ENCODE measurements at places on chromosomes 13 and 19. TPM values are rescaled to one million over a fixed set of nuclear protein-coding genes. Genes with fewer than 3 reads are reported as not detected.

- DNase-seq = no peak
Measured at GRCh38 chr13:20489185-20489820, 36.4 kb downstream of the CRYL1 start.

HRC gene
- not detected for total RNA-seq

GRCh38 chr13:71672512-71672911, 194.5 kb downstream of the DACH1 start:
- no peak for DNase-seq

CEACAM19 gene
- total RNA-seq = 10.5 TPM

TTC9B gene
- not detected for total RNA-seq

DNA sequence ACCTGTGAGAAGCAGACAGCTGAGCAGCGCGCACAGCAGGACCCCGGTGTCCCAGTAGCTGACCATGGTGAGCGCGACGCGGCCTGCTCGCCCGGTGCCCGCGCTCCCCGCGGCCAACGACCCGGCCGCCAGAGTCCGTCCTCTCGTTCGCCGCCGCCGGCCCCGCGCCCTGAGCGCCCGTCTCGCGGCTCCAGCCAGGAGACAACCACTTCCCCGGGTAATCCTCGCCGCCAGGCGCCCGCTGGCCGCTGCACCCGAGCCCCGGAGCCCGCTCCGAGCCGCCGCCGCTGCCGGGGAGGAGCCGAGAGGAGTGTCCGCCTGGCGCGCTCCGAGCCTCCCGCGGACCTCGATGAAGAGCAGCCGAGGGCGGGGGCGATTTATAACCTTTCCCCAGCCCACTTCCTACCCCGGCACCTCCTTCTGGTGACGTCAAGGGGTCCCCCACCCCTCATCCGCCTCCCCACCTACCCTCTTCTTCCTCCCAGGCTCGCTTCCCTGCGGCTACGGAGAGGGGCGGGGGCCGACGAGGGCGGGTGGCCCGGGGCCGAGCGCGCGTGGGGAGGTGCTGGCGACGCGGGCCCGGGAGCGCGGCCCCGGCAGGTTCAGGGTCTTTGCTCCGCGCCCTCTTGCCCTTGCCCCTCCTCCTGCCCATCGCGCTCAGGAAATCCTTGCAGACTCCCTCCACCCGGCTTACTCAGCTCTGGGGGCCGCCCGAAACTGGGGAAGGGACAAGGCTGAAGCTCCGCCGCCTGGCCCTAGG, at the start of gene FLT1:
Gene FLT1 (minus strand): TSS at position 351 of the 760 bp plus-strand sequence. CDS start 285 bp downstream, at position 66.
- DNase-seq = no peak
